ENCODE measurements at places on chromosomes 7 and 10.

DNA sequence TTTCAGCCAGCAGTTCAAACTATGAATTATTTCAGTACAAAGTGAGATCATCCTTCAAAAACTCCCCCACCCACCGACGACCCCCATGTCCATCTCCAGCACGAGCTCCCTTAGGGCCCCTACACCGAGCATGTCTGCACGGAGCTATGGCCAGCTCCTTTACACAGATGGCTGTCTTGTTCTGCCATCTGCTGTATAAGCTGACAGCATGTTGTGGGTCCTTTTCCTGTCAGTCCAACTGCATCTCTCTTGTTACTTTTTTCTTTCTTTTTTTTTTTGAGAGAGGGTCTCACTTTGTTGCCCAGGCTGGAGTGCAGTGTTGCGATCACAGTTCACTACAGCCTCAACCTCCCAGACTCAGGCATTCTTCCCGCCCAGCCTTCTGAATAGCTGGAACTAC, 21.6 kb downstream of the NPC1L1 start:
- no peak for DNase-seq

GRCh38 chr7:84813376-84813775, 373.5 kb downstream of the SEMA3D start:
- DNase-seq: no peak

- DNase-seq: peak; percentile 37
These were observed 32.5 kb upstream of the EPC1 start for GRCh38 chr10:32379318-32379949.

- DNase-seq: no peak
These were observed 90.4 kb downstream of the CHST15 start for GRCh38 chr10:124003070-124003419.

GRCh38 chr7:28490831-28491230, 78.5 kb downstream of the CREB5 start:
- no peak for DNase-seq

DNA sequence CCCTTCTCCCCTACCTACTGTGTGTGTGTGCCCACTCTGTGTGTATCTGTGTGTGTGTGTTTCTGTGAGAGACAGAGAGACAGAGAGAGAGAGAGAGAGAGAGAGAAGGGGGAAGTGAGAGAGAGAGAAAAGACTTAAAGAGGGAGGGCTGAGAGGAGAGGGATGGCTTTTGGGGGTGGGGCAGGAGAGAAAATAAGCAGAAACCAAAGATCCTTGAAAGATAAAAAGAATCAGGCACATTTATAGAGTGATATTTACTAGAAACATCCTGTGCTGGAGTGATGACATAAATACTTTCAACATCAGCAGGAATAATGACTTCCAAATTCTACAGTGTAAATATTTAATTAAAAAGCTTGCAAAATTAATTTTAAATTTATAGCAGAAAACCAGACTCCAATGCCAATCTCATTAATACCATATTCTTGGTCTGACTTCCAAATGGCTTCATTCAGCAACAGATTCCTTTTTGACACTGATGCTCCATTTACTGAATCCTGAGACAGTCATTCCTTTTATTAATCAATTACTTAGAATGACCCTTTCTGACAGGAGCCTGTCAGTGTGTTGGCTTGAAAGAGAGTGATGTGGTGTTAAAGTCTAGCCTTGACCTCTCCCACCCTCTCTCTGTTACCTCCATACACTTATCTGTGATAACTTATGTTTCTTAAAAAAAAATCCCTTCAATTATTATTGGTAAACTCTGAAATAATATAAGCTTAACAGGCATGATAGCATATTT, 41.7 kb upstream of the WNT2 start:
- no peak for DNase-seq

- no peak for DNase-seq
These were observed 14.0 kb upstream of the EXOC6 start for GRCh38 chr10:92834331-92834730.

GRCh38 chr10:108014902-108015177, 850.3 kb upstream of the SORCS1 start:
- DNase-seq: no peak

DNA sequence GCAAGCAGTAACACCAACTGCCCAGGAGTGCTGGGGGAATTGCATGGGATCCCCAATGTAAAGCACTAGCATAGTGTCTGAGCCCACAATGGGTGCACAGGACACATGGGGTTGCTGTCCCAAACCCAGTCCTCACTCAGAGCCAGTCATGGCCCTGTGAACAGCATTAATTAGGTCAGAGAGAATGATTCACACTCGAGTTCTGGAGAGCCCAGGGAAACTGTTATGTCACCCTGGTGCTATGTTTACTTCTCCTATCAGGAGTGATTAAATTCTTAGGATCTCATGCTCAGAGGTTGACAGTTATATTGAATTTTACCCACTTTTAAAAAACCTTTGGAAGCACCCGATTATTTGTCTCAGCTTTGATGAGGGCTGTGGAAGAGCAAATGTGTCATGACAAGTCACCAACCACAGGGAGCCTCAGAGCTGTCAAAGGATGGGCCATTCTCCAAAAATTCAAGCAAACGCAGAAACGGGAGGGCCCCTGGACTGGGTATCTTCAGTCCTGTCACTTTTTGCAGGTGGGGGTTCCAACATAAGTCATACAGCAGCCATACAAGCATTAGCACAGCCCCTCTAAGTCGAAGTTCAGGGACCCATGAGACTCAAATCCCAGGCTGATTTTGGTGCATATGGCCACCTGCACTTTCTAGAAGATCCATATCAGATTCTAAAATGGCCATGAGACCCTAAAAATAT, 1.3 kb upstream of the RASSF4 start:
- no peak for DNase-seq

- no peak for DNase-seq
These were observed 250.0 kb downstream of the BMPER start for GRCh38 chr7:34155220-34155908.

GRCh38 chr10:30751678-30752331, 122.3 kb upstream of the LYZL2 start:
- DNase-seq: no peak

DNA sequence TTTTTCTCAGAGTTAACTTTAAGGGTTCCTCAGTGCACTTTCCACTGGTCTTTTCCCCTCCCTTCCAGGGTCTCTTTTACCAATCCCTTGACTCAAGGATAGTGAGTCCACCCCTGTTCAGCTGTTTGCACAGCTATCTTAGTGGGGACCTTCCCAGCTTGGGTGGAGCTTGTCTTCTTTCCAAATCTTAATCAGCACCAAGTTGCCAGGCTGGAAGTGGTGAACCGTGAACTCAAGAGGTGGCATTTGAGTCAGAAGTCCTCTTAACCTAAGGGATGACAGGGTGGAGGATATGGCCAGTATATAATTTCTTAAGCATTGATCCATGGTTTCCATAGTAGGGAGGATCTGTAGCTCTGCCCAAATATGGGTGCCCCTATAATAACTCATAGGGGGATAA, 25.0 kb downstream of the MAPK8 start:
- DNase-seq: no peak

GRCh38 chr7:94913391-94913790, 6.0 kb downstream of the PPP1R9A start:
- no peak for DNase-seq

DNA sequence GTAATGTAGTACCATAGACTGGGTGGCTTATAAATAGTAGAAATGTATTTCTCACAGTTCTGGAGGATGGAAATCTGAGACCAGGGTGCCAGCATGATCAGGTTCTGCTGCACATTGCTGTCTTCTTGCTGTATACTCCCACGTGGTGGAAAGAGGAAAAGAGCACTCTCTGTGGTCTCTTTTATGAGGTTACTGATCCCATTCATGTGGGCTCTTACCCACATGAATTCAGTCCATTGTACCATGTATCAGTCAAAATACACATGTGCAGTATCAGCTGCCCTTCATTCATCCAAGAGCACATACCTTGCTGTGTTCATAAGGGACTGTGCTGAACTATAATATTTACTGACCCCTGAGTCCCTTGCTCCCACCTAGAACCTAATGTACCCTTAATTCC, 17.1 kb downstream of the PNLIPRP2 start:
- no peak for DNase-seq

DNA sequence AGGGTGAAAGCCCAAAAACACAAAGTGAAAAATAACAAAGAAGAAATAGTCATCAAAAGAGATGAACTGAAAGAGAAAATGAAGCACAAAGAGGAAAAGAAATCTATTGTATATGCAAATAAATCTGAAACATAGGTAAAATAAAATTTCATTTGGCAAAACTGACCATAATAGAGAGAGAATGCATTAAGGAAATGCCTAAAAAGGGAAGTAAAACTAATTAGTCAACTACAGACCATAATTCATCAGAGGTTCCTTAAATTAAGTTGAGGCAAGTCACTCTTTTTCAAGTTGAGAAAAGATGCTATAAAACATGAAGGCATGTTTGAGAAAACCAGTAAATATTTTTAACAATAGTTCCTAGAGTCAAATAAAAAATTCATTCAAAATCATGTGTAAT, 233.3 kb downstream of the LRRN3 start:
- no peak for DNase-seq

DNA sequence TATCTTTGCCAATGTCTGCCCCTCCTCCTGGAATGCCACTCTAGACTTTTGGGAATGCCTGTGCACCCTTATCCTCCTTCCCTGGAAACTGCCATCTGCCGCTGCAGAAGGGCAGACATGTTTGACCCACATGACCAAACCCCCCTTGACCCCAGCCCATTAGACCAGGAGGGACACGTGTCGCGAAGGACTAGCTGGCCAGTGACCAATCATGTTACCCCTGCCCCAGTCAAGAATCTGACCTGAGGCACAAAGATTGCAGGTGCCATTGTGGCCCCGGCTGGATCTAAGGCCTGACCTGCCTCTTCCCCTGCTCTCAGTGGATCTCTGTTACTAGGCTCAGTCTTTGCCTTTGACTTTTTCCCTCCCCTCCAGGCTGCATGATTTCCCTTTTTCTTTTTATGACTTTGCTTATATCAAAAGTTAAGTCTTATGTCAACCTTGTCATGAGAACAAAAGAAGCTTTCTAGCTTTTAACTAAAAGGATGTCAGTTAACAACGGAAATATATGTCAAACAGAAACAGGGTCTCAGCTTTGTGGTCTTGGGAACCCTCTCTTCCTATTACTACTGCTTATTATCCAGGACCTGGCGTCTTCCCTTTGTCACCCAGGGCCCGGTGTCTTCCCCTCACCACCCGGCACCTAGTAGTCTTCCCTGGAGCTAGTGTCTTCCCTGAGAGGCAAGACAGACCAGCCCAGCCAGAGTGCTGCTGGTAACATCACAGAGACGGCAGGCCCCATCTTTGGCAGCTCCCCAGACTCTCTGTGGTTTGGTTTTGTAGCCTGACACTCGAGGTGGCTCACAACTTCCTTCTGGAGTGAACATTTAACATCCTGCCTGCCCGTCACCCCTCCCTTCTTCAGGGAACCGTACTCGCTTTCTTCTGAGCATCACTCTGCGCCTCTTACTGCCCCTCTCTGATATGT, 24.4 kb upstream of the PPIF start:
- DNase-seq: peak; percentile 74

DNA sequence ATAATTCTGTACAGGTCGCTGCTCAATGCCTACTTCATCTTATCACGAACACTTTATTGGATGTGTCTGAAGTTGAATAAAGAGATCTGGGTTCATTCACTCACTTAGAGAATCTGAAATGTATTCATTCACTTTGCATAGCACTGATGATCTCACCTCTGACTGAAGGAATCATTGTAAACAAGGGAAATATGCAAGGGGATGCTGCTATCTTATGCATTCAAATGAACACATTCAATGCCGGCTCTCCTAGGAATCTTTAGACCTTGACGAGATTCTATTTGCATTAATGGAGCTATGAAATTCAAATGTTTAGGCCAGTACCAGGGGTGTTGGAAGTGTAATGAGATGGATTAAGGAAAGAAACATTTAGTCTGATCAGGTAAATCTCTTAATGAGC, 200.6 kb upstream of the COBL start:
- no peak for DNase-seq

- no peak for DNase-seq
These were observed 43.9 kb downstream of the GRK5 start for GRCh38 chr10:119251315-119251708.

- DNase-seq: no peak
These were observed 226.5 kb upstream of the PITRM1 start for GRCh38 chr10:3398825-3399646.

- DNase-seq: no peak
These were observed 29.6 kb upstream of the ICA1 start for GRCh38 chr7:8291397-8292141.

GRCh38 chr7:140876519-140877248, 48.0 kb downstream of the BRAF start:
- DNase-seq: no peak

DNA sequence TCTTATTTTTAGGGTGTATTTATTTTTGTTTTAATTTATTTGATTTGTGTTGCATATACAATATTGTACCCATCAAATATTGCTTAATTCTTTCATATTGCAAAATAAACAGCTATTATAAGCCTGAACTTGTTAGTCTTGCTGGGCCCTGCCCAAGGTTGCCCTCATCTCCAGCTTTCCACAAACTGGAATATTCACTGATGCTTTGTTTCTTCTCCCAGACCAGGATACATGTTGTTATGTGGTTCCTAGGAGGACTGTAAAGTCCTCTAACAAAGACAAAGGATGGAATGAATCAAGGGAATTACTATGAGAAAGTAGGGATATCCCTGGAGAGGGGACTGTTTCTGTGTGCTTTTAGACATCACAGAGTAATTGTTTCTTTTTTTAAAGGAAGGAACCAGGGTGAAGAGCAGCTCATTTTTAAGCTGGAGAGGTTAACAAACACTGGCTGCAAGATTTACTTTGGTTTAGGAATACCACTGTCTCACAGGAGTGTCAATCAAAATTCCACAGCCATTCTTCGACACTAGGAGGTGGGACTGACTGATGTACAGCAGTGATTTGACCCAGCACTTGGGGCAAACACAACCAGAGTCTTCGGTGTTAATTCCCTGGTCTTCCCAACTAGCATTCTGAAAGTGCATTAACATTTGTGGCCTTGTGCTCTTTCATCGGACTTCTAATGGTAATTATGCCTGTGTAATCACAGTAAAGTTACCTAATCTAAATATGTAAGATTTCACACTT, 14.8 kb upstream of the CD36 start:
- no peak for DNase-seq

DNA sequence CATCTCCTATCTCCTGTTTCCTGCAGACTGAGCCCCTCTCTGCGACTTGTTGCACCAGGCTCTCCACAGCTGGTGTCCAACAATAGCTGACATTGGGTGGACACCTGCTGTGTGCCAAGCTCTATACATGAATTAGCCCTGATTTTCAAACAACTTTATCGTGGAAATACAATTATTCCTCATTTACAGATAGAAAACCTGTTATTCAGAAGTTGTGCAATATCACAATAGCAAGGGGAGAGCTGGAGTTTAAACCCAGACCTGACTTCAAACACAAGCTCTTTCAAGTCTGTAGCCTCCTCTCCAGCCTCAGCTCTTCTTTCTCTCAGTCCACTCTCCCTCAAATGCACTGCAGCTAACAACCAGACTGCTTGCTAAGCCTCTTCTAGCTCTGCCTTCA, 168.8 kb downstream of the HECW1 start:
- DNase-seq: no peak

GRCh38 chr7:77944183-77945182, 145.9 kb downstream of the PHTF2 start:
- DNase-seq: no peak

- DNase-seq: no peak
These were observed 206.5 kb upstream of the CNTNAP2 start for GRCh38 chr7:145909991-145910513.

Measured in activated CD4-positive, alpha-beta T cell treated with anti-CD3 and anti-CD28 coated beads for 4 hours (primary cell).